GM04504 (cell line): ENCODE measurements at places on chromosomes 3 and 15.

- peak; percentile 16 for DNase-seq
Observed at GRCh38 chr3:61601831-61602230, 40.5 kb downstream of the PTPRG start.

DNA sequence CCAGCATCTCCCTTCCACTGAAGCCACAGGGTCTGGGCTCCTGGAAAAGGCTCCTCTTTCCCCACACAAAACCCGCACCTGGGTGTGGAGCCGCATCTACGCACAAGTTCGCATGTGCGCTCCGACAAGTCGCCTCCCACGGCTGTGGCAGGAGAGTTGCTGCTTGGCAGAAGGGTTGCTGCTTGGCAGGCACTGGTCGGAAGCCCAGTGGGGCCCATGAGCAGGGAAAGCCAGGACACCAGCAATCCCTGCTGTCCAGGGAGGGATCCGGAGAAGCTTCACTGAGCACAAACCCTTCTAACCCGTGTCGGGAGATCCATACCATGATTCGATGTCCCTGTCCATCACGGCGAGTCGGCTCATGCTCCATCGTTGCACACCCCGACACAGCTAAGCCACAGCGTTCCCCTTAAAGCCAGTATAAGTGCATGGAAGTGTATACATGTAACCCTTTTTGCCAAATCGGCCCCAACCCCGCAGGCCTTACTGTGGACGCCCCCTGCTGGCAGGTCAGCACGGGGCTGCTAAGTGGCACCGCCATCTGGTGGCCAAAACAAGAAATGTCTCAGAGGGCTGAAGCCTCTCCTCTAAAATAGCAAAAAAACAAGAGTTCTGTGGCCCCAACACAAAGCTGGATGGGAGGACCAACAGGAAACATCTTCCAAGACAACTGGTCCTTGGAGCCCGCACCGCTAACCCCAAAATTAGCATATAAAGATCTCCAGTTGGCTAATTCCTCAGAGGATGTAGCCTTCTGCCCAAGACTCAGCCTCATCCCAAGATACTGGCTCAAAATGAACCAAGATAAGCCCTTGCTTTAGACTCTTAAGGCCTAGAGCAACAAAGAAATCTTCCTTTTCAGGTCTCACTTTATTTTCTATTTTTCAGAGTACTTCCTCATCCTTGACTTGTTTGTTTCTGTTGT is 8.3 kb downstream of the ANKRD63 start:
- DNase-seq = no peak

GRCh38 chr15:85748729-85749128 is 46.0 kb downstream of the KLHL25 start:
- no peak for DNase-seq

GRCh38 chr3:177932346-177932745 is 603.9 kb upstream of the KCNMB2 start:
- DNase-seq = no peak

DNA sequence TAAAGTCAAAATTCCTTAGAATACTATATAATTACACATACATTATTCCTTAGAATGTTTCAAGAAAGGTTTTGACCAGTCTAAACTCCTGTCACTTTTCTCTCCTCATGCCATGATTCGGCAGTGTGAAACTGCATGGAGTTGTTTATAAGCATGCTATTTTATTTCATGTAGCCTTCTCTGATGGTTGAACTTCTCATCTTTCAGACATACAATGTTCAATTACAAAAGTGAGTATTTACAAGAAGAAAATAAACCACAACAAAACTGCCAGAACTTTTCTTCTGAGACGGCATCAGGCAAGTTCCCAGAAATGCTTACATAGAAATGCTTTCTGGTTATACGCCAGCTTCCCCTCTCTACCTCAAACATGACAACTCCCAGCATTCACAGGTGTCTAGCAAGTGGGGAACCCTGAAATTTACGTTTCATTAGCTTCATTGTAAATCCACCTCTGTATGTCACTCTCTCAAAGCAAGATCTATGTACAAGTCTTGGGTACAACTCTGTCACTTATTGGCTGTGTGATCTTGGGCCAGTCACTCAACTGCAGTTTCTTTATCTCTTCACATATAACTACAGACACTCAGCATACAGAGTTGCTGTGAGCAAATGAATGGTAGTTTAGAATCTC is 42.7 kb downstream of the HDGFL3 start:
- no peak for DNase-seq

GRCh38 chr3:36379872-36380220 is 458 bp upstream of the STAC start:
- no peak for DNase-seq

DNA sequence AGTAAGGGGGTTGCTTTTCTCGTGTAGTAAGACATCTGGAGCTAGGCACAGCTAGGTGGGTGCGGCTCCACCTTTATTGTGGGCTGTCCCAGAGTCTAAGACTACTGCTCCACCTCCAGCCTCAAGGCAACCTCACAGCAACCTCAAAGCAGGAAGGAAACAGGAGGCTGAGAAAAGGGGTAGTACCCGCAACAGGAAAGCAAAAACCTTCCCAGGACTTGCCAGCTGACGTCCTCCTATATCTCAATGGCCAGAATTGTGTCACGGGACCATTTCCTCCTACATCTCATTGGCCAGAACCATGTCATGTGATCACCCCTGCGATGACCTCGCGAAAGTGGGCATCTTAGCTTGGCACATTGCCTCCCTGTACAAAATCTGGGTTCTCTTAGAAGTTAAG is 4.3 kb upstream of the GPR160 start:
- DNase-seq = no peak
